ENCODE measurements at places on chromosomes 7 and 10.
A peak's percentile ranks its signal among the peaks of the same experiment; 100 is the strongest.

DNA sequence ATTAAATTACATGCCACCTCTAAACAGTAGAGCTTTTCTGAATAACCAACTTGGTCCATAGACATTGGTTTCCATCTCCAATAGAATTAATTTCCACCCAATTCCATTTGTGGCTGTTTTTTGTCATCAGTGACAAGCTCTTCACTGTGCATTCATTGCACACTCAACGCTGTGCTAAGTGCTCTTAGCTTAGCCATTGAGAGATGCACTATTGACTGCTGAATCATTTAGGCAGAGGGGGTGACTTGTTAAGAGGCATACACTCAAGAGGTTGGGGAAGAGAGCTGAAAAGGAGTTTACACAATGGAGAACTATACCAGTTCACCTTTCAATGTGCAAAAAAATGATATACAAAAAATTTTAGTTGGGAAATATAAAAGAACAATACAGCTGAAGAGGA, 31.9 kb upstream of the CBLL1 start:
- DNase-seq: no peak

DNA sequence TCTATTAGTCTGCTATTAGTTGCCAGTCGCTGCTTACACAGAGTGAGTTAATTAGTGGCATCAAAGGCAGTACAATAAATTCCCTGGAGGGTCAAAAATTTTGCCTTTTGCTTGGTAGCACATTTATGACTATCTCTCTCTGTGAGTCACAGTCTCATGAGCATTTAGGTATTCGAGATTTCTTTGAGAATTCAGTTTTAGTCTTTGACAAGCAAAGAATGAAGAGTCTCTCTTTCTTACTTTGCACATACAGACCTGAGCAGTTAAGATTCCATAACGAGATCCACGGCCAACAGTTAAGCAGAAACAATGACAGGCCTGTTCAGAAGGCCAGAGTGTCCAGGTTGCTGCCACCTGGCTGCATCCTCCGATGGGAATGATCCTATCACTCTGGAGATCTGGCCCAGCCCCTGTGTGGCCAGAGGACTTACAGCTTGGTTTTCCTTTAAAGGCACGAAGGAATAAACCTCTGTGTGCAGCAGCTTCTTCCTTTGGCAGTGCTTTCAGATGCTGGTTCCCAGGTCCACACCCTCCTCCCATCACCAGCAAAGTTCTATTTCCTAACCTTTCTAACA, 80.6 kb downstream of the GLI3 start:
- no peak for DNase-seq

DNA sequence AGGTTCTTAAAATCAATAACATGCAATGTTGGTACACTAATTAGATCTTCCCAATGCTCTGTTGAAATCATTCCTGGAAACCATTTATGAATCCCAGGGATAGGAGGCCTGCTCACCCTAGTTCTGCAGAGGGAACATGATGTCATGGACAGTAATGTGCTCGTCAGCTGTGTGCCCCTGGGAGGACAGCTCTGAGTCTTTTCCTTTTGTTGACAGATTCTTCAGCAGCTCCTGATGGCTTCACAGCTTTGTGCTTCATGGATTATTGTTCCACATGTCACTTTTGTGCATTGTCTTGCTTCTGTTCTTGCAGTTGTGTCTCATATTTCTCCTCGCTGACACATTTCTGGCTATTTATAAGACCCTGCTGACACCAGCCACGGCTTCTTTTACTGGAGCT, 367.5 kb downstream of the CCSER2 start:
- no peak for DNase-seq

- DNase-seq: no peak
Observed at GRCh38 chr7:102426268-102427018, 6.9 kb upstream of the ORAI2 start.

- no peak for DNase-seq
Observed at GRCh38 chr7:46603780-46604179, 682.7 kb upstream of the IGFBP3 start.

GRCh38 chr10:131786756-131787605, 113.8 kb upstream of the PPP2R2D start:
- DNase-seq: peak; percentile 6

DNA sequence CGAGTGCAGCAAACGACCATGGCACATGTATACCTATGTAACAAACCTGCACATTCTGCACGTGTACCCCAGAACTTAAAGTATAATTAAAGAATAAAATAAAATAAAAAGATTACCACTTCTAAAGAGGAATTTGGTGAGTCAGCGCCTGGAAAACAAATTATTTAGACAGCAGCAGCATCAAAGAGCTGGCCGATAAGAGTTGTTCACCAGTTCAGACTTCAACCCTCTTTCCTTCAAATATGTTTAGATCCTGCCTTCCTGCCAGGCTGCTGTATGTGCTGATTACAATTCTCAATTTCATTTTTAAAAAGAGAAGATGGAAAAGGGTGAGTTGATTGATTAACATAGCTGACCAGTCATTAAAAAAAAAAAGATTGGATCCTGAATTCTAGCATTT, 672.0 kb upstream of the NRP1 start:
- DNase-seq: no peak

GRCh38 chr7:4943297-4943696, 15.7 kb downstream of the MMD2 start:
- DNase-seq: no peak

DNA sequence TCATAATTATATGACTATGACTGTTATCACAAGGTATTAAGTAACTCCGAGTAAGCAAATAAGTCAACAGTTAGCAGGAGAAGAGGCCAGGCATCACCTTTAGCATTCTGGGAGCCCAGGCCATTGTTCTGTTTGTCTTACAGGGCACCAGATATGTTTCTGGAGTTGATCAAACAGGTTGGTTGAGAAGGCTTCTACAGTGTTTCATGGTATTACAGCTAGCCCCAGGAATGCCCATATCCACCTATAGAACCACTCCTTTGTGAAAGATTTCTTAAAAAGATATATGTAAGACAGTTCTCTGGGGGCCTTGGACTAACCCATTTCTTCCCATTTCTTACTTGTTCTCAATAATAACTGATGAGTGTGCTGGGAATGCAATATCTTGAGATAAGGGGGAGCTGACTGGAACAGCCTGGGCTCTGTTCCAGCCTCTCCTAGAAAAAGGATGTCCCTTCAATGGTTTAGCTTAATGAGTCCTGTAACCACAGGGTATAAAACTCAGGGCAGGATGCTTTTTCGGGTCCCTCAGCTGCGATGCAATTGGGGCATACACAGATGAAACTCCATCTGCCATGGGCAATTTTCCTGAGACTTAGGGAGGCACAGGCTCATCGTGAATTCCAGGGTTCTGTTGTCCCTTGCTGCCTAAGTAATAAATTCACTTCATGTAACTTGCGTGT, 286.4 kb downstream of the BAMBI start:
- DNase-seq: no peak

DNA sequence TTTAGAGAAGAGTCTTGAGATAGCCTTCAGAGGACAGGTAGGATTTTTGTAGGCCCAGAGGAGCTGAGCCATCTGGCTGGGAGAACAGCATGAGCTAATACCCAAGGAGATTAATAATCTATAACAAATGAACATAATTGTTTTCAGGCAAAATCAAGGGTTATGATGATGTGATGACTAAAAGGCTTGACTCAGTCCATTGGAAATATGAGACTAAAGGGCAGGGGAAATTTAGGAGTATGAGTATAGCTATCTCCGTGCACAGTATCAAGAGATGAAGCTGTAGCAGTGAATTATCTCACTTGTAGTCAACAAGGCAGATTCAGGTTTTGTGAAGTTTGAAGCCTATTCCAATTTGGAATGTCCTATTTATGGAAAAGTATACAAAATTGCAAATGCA, 40.1 kb downstream of the CSTF2T start:
- no peak for DNase-seq

DNA sequence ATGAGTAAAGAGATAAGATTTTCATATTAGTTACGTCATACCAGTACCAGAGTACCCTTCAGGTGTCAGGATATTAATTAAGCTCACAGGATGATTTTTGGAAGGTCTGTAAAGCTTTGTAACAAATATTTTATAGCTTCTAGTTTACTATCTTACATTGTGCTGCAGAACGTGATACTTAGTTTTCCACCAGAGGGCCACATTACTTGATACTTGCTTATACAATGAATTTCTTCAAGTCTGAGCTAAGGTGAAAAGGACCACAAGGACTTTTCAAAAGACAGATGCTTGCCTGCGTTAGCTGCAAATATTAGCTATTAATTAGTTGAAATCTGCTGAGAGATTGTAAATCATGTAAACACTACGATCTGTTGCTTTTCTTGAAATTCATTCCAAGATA, 12.2 kb downstream of the FOXP2 start:
- DNase-seq: peak; percentile 66

- DNase-seq: no peak
Observed at GRCh38 chr10:74949034-74949832, 122.8 kb downstream of the KAT6B start.

- peak; percentile 51 for DNase-seq
Observed at GRCh38 chr7:150986099-150986512, 4.7 kb upstream of the NOS3 start.

DNA sequence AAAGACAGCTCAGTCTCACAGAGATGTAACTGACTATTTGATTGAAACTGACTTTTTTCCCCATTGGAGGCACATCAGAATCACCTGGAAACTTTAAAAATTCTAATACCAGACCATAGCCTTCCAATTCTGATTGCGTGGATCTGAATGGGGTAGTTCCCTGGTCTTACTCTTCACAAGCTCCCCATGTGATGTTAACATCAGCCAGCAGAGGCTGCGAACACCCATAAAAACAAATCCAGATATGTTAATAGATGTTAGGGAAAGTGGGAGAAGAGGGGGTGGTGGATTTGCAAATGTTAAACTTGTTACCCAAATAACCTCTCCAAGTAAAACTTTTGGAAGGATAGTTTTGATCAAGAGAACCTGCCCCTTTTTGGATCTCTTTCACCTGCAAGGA, 1133.4 kb downstream of the CNTNAP2 start:
- DNase-seq: no peak

- no peak for DNase-seq
Observed at GRCh38 chr10:4240608-4241197, 455.7 kb upstream of the KLF6 start.

DNA sequence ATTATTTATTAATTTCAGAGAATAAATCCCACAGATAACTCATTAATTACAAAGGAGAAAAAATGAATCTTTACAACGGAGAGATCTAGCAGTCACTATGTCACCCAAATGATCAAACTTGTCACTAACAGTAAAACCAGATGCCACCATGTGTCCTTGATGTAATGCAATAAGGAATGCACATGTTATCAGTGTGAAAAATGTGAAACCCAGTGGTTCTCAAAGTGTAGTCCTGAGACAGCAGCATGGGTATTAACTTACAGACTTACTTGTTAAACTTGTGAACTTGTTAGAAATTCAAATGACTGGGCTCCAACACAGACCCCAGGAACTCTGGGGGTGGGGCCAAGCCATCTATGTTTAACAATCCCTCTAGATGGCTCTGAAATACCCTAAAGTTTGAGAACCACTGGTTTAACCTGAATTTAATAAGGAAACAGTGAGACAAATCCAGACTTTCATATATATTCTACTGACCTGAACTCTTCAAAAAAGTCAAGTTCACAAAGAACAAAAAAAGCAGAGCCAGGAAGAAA, 77.4 kb downstream of the RNLS start:
- no peak for DNase-seq

- DNase-seq: no peak
Observed at GRCh38 chr10:130255777-130256176, 119.6 kb downstream of the GLRX3 start.

DNA sequence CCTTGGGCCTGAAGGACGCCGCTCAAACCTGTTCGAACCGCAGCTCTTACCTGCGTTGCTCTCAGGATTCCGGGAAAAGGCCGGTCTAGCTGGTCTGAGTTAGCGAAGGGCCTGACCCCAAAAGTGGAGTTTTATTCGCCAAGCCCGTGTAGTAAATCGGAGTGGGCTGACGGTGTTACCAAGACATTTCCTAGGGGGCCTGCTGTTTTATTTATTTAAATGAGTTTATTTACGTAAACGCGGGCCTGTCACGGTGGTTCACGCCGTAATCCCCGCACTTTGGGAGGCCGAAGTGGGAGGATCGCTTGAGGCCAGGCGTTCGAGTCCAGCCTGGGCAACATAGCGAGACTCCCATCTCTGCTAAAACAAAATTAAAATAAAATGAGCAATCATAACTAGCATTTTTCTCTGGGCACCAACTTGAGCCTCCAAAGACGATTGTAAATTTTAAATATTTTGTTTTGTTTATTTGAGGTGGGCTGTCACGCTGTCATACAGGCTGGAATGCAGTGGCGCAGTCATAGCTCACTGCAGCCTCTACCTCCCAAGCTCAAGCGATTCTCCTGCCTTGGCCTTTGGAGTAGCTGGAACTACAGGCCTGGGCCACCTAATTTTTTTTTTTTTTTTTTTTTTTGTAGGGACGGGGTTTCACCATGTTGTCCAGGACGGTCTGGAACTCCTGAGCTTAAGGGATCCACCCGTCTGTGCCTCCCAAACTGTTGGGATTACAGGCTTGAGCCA, 903 bp downstream of the ZNF655 start:
- no peak for DNase-seq

- DNase-seq: no peak
Observed at GRCh38 chr10:77552252-77552651, 85.4 kb downstream of the KCNMA1 start.

GRCh38 chr10:77111611-77112550, 525.7 kb downstream of the KCNMA1 start:
- DNase-seq: peak; percentile 52

- no peak for DNase-seq
Observed at GRCh38 chr10:96643920-96644319, 57.1 kb upstream of the TM9SF3 start.

GRCh38 chr10:132407846-132408278, 10.9 kb downstream of the PWWP2B start:
- DNase-seq: no peak

GRCh38 chr7:75772081-75773077, at the start of gene CCL26:
Gene CCL26, minus strand, starts transcription at chr7:75772211. Its CDS starts 35 bp downstream, at chr7:75772176.
- peak; percentile 10 for DNase-seq

- no peak for DNase-seq
Observed at GRCh38 chr7:105267244-105267643, 121.5 kb downstream of the SRPK2 start.

DNA sequence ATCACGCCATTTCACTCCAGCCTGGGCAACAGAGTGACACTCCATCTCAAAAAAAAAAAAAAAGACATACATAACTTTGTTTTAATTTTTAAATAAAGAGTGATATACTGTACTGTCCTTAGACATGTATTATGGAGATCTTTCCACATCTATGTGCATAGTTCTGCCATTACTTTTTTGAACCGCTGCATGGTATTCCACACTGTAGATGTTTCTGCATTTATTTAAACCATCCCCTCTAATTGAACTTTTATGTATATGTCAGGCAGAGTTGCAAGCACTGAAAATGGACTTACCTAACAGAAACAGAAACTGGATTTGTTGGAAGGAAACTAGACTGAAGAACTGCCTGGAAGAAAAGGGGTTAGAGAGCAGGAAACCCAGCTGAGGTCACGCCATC, 8.5 kb upstream of the ARHGAP19 start:
- no peak for DNase-seq

Measured in NCI-H2171 treated with DMSO at 0.1 percent for 48 hours (cell line).